ENCODE measurements at places on chromosomes 16 and 17.

GRCh38 chr16:81163671-81164070 lies 67.5 kb upstream of the GCSH start:
- DNase-seq, result no peak

DNA sequence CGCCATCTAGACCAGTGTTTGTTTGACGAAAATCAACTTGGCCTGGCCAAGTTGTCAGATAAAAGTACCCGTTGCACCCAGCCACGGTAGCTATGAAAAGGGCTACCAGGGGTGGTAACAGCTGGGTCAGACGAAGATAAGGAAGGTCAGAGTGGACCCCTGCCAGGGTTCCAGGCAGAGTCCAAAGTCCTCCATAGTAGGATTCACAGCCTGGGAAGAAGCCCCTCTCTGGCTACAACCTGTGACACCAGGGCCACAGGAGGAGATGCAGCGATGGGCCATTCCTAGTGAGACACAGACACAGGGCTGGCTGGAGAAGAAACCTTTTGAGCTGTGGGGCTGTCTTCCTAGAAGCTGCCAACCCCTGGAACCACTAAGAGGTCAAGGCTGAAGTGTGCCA lies 39.3 kb downstream of the MEAK7 start:
- no peak for DNase-seq

GRCh38 chr17:34633351-34633750 lies 54.0 kb downstream of the TMEM132E start:
- no peak for DNase-seq

GRCh38 chr16:24789881-24790280 lies 55.9 kb upstream of the SLC5A11 start:
- DNase-seq, result no peak

DNA sequence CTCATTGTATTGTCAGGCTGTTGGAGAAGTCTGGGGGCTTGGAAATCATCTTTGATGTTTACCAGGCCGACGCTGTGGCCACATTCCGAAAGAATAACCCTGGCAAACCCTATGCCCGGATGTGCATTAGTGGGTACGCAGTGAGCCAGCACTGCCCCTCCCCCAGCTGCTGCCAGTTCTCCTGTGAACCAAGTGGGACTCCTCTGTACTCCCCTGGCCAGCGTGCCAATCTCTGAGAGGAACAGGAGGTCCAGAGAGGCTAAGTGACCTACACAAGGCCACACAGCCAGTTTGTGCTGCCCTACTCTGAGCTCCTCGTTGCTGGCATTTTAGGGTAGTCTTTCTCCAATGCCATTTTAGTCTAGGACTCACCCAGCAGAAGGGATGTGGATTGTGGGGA lies 1.9 kb upstream of the LLGL2 start:
- no peak for DNase-seq

GRCh38 chr17:80884811-80885210 lies 106.8 kb upstream of the CHMP6 start:
- DNase-seq, result peak; percentile 10

GRCh38 chr17:17539591-17539990 lies 43.4 kb upstream of the RASD1 start:
- no peak for DNase-seq

DNA sequence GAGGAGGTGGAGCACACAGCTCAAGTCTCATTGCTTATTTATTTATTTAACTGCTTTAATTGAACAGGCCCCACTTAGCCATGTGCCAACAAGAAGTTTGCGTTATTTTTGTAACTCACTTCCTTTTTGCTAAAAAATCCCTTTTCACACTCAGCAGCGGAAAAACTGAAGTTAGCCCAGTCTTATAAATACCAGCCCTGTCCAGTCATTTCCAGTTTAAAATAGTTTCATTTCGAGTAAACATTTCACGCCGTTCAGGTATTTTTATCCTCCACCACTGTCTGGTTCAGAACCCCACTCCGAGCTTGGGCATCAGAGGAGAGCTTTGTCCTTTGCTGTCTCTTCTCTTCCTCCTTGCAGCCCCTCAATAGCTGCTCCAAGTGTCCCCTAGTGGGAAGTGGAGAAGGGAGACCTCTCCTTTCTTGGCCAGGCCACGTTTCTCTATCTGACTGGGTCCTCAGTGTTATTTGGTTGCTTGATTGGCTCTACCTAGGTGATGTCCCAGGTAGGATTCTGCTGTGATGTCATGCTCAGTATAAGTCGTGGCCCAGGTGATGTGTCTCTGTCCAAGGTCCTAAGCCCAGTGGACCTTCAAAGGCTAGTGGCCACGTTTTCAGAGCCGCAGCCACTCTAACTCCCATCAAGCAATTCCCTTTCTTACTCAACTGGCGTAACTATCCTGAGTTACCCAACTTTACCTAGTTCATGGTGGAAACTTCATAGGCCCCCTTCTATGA lies 53.0 kb upstream of the GAS7 start:
- no peak for DNase-seq

- DNase-seq, result peak; percentile 67
Observed at GRCh38 chr17:27319541-27320221, 25.8 kb downstream of the WSB1 start.

DNA sequence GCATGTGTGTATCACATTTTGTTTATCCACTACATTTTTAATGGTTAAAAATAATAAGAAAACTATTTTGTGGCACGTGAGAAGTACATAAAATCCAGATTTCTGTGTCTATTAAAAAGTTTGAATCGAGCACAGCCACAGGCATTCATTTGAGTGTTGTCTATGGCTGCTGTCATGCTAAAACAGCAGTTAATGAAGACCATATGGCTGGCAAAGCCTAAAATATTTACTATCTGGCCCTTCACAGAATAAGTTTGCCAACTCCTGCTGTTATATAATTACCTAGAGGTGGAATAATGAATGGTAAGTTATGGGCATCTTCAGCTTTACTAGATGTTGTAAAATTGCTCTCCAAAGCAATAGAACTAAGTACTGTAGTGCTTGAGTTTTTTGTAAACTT lies 30.5 kb downstream of the TMEM98 start:
- no peak for DNase-seq

DNA sequence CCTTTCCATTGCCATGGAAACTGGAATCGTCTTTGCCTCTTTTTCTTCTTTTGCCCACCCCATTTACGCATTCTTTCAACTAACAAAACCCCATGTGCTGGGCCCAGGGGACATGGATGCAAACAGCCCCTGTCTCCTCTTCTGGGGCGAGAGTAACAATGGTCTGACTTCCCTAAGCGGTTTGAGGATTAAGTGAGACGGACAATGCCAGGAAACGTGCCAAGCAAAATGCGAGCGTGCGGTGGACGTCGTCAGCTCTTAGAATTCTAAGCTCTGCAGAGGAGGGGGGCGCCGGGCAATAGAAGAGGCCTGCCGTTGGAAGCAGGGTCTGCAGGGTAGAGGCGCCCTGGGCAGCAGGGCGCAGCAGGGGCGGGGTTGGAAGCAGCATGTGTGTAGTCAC lies 42.4 kb upstream of the JPH3 start:
- DNase-seq, result no peak

DNA sequence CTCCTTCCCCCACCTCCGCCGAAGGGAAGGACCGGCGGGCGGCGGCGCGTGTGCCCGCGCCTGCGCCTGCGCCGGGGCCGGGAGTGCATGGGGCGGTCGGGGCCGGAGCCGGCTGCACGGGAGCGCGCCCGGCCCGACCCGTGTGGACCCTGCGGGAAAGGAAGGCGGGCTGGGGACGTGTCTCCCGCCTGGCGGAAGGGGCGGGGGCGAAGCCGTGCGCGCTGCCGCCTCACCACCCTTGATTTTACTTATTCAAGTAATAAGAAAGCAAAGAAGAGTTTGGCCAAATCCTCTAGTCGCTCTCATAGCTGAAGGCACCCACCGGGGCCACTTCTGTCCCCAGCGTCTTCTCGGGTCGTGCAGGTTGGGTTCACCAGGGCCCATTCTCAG lies 596 bp upstream of the PFN1 start:
- peak; percentile 87 for DNase-seq

DNA sequence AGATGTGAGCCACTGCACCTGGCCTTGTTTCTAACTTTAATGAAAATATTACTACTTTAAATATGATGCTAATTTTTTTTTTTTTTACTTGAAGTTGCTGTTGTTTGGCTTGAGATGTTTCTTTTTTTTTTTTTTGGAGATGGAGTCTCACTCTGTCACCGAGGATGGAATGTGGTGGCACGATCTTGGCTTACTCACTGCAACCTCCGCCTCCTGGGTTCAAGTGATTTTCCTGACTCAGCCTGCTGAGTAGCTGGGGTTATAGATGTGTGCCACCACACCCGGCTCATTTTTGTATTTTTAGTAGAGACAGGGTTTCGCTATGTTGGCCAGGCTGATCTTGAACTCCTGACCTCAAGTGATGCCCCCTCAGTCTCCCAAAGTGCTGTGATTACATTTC lies 23.6 kb downstream of the IGSF6 start:
- DNase-seq, result no peak

DNA sequence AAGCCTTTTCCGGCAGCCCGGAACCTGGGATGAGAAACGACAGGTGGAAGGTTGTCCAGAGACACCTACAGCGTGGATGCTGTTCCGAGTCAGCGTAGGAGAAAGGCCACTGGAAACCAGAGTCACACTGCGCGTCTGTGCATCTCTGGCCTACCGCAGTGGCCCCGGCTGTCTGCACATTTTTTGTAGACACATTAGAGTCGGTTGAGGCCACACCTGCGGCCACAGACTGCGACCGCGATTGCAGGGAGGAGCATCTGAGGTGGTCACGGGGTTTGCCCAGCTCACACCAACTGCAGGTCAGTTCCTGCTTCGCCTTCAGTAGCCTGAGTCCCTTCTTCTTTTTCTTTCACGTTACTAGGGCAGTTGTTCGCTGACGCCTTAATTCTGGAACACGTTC lies 52.4 kb downstream of the WDR45B start:
- DNase-seq, result no peak

DNA sequence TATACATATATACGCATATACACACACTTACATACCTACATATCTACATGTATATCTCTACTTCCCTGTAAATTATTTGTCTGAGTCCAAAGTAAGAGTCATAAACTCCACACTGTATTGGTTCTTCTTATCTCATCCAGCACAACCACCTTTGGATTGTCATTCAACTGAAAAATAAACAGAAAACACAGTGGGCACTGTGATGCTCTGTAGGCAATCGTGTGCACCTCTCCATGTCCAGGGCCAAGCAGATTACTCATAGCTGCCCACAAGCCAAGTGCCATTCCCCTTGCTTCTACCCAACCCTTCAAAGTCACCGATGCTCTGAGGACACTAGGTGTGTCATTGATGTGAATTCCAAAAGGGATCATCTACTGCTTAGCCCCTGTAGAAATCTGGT lies 12.9 kb upstream of the TEKT3 start:
- DNase-seq, result no peak

GRCh38 chr16:31421587-31421986 lies 6.6 kb downstream of the COX6A2 start:
- no peak for DNase-seq

- DNase-seq, result no peak
Observed at GRCh38 chr17:42129109-42129837, 6.7 kb downstream of the HSPB9 start.

DNA sequence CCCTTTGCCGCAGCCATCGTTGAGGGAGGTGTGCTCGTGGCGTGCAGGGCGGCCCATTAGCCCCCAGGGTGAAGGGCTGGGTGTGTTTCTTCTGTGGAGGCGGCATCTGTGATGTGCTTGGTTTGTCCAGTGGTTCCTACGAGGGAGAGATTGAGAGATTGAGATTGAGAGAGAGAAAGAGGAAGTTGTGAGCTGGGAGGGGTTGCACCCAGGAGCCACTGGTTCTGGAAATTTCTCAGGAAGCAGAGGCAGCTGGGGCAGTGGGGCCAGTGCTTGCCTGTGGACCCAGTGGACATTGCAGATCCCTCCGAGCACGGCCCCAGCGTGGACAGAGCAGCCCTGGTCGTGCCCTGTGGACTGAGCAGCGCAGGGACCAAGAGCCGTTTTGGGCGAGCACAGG lies 72.0 kb upstream of the ZNF750 start:
- no peak for DNase-seq

DNA sequence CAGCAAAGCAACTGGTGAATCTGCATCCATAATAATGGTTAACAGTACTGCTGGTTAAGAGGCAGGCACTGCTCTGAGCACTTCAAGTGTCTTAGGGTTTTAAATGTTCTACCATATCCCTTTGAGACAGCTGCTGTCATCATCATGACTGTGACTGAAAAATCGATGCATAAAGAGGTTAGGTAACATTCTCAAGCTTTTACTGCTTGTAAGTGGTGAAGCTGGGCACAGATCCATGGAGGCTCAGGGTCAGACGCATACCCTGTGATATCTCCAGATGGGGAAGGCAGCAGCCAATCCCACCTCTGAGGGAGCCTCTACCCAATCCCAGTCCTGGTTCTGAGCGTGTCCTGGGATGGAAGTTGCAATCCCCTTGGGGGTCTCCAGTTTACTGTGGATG lies 57.6 kb upstream of the SOX9 start:
- no peak for DNase-seq

GRCh38 chr16:22627043-22627442 lies 116.4 kb downstream of the NPIPB5 start:
- DNase-seq, result no peak

- DNase-seq, result no peak
Observed at GRCh38 chr17:47803751-47804150, 17.8 kb downstream of the OSBPL7 start.

DNA sequence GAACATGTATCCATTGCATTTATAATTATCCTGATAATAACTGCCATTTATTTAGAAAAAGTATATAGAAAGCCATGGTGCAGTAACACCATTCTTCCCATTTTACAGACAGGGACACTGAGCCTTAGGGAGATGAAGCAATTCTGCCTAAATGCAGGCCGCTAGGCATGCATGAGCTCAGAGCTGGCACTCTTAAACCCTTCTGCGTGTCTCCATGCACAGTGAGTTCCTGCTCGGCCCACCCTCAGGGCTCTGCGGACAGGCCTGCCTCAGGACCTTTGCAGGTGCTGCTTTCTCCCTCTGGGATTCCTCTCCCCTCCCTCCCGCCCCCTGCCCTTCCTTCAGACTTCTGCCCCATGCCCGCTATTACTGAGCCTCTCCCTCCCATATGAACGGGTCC lies 54.3 kb upstream of the WSB1 start:
- no peak for DNase-seq

DNA sequence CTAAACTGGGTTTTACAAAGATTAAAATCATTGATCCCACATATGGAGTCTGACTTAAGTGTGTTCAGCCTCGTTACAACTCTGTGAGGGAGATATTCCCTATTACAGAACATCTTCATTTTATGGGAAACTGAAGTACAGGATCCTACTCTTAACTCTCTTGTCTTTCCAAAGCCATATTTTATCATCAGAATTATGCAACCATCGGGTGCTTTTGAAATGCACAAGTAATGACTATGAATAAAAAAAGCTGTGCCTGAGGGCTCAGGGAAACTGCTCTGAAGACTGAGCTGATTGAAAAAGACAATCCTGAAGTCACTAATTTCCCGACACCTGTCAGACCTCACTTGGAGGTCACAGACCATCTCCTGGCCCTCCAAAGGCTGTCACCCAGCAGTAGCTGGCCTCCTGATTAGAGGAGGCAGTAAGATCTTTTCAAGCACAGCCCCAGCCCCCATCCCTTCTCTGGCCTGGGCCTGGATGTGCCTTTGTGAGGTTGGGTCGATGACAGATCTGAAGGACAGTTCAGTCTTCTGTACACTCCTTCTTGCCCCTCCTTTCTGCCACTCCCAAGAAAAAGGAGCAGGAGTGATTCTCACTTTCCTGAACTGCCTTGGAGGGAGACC lies 5.6 kb downstream of the AKAP1 start:
- no peak for DNase-seq

GRCh38 chr16:89122322-89122851 lies 28.7 kb downstream of the ACSF3 start:
- peak; percentile 17 for DNase-seq
